Activated CD8-positive, alpha-beta memory T cell treated with anti-CD3 and anti-CD28 coated beads for 4 hours (primary cell): ENCODE measurements at places on chromosomes 2 and 18.

- no peak for DNase-seq
Measured at GRCh38 chr2:181128199-181128598, 147.8 kb downstream of the UBE2E3 start.

DNA sequence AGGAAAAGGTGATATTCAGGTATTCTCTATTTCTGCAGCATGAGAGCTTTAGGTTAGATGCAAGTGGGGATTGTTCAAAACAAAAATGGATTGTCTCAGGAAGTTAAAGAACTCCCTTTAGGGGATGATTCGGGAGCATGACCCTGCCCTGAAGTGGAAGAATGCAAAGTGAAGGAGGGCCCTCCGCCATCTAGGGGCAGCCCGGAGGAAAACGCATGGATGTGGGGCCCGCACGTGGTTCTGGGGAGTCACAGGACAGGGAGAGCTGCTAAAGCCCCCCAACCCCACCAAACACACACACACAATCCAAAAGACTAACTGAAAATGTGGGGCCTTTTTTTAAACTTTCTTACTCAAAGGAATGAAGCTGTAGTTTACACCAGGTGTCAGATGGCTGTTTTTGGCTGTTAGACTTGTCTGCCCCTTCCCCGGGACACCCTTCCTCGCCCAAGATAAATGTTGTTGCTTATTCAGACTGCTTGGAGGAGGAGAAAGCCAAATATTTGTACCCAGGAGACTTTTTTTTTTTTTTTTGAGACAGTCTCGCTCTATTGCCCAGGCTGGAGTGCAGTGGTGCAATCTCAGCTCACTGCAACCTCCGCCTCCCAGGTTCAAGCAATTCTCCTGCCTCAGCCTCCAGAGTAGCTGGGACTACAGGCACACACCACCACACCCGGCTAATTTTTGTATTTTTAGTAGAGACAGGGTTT lies 78.8 kb downstream of the HNRNPLL start:
- DNase-seq, result no peak

- no peak for DNase-seq
Measured at GRCh38 chr2:224846686-224847085, 130.5 kb upstream of the CCDC195 start.

- no peak for DNase-seq
Measured at GRCh38 chr2:23399674-23400261, 14.8 kb downstream of the KLHL29 start.

GRCh38 chr2:36710858-36711515 lies 14.5 kb downstream of the VIT start:
- DNase-seq, result no peak

GRCh38 chr2:5253263-5253662 lies 438.9 kb upstream of the SOX11 start:
- no peak for DNase-seq

DNA sequence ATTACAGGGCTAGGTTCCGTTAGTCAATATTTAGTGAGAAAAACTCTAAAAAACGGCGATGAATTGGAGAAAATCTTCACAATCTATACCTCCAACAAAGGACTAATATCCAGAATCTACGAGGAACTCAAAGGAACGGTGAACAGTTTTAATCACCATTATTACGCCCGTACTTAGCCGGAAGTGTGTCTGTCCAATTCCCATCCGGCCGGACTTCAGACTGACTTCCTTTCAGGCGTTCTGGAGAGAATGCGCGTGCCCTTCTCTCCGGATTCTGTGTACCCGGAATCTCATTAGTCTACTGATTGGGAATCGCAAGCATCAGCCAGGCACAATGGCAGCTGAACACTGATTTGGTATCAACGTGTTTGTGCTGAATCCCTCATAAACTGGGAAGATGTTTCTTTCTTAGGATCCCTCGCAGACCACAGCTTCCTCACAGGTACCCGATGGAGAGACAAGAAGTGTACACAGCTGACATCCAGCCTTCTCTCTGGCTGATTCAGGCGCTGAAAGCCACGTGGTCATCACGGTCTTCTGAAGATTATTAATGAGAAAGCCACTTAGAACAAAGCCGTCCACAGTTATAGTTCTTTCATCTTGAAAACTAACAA lies 239.9 kb downstream of the ZNF516 start:
- DNase-seq, result no peak

DNA sequence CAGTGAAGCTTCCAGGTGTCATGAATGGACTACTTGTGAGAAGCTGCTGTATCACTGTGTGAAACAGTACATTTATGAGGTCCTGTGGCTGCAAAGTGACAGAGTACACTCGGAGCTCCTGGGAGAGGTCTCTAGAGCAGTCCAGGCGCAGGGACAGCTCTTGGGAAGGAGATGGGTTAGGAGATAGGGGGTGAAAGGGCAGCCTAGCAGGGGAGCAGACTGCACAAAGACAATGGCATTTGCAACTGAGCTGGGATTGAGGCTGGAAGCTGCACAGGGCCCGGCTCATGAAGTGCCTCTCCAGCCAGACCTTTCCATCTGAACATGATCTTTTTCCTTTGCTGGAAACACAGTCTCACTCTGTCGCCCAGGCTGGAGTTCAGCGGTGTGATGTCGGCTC lies 83.6 kb downstream of the RHOB start:
- no peak for DNase-seq

DNA sequence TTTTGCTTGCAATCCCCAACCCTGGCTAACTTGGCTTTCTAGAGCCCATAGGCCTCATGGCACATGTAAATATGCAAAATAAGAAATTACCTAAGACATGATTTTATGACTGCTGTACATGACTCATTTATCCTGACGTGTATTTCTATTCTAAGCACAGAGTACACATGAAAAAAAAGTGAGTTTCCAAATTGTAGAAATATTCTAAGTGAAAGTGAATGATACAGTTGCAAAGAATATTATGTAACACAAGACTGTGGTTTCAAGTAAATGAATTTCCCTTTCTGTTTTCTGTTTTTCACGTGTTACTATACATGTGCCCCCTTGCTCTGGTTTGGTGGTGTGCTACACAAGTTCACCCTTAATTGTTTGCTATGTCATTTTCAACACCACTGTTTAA lies 162.4 kb downstream of the LRP1B start:
- DNase-seq, result no peak
